NCI-H69 (cell line): ENCODE measurements at places on chromosomes 13 and 19.

DNA sequence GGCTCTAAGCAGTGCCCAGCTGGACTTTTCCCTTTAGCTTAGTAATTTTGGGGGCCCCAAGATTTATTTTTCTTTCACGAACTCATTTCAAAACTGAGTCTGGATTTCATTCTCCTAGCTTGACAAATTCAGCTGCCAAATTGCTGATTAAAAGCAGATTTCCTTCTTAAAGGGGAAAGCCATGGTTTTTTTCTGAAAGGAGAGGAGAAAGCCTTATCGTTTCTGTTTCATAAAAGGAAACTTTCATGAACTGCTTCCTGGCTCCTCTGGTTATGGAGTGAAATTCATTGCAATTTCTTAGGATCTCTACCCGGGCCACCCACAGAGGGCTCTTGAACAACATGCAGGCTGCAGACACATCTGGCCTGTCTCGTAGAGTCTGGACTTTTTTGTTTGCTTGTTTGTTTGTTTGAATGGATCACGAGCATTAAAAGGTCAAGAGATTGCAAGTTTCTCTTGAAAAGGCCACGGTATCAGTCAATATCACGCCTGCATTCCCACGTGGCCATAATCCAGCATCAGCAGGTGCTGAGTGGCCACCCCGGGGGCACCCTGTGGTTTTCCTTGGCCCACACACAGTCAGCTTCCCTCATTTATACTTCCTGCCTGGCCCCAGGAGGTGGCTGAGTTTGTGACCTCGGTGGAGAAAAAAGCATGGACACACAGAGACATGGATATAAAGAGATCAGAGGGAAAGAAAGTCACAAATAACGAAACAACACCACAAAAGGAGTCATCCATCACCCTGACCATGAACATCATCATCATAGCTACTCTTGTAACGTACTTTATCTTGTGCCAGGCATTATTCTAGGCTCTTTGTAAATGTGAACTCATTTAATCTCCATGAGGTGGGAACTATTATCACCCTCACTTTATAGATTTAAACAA, 10.5 kb upstream of the KLK4 start:
- peak; percentile 76 for DNase-seq

DNA sequence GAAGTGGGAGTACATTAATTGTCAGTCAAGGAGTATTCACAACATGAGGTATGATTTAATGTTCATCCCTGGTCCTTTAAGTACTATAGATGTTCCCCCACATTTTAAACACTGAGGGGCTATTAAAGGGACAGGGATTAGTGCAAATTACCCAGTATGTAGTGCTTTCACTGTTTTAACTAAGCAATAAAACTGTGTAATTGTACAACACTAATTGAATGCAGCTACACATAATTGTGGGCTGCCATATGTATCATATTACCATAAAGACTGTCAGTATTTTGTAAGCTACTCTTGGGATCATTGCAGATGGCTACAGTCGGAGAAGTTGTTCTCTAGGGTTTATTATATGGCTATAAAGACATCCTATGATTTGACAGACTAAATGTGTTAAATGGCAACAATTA, 316.6 kb downstream of the DCLK1 start:
- peak; percentile 96 for DNase-seq

GRCh38 chr19:18390065-18390907, 4.3 kb downstream of the GDF15 start:
- DNase-seq, result peak; percentile 67

DNA sequence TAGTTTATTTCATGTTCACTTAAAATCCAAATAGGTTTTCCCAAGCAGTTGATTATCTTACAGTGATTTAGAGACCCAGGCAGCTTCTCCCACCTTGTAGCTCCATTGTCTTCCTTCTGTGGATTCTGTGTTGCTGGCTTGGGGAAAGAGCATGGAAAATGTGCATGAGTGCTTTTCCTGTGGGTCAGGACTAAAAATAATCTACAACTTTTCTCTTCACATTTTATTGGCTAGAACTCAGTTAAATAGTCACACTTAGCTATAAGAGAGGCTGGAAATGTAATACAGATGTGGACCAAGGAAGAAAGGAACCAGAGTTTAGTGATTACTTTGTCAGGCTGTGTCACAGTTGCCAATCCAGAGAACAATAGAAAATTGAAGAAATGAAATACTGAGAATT, 198.8 kb downstream of the NBEA start:
- no peak for DNase-seq

DNA sequence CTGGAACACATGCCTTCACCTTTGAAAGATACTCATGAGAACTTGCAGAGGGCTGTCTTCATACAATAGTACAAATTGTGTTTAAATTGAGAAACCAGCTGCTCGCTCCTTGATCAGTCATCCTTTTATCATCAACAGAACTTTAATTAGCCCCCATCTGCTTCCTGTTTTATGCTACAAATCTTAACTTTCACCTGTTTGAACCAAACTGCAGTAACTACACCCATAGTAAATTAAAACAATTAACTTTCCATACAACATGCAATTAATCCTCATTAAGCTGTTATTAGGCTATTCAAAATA, 85.2 kb downstream of the FOXO1 start:
- no peak for DNase-seq
